Vagina (tissue), 2 donors: ENCODE measurements at places on chromosomes 1 and 21.

DNA sequence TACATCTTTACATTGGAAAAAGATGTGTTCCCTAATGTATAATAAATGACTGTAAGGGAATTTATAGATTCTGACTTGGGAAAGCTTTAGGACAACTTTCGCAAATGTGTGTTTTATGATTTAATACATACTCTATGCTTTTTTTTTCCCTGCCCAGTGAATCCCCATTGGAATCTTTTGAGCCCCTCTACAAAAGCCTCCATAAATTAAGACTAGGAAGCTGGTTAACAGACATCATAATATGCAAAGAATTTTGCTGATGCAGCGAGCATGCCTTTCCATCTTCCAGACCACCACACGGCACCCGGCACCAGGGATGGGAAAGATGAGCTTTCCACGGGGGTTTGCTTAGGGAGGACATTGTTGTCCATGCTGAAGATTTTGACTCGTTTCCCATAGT lies 156.1 kb upstream of the IVNS1ABP start:
- no peak for DNase-seq

- no peak for DNase-seq
These were observed 93.8 kb downstream of the CHD1L start for GRCh38 chr1:147336291-147336690.

GRCh38 chr1:39491146-39491921 lies at the start of gene BMP8A:
BMP8A (plus strand) TSS chr1:39491636; CDS start chr1:39491992, 356 bp downstream.
- no peak for DNase-seq

DNA sequence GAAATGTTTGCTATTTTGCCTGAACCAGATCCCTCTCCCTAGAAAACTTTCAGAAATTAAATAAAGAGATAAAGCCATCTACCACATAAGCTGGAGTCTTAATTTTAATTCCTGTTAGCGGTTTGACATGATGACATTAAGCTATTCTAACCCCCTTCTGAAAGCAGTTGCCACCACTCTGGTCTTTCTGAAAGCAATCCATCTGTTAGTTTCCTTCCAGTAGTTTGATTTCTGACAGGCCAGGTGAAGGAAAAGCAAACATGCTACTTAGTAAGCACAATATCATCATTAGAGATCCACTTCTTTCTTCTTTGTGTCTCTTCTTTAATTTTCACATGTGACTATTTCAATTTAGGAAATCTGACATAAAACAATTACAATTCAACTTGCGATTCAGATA lies 39.9 kb downstream of the RGL1 start:
- no peak for DNase-seq

GRCh38 chr1:25562101-25562927 lies 18.9 kb downstream of the LDLRAP1 start:
- DNase-seq = no peak

DNA sequence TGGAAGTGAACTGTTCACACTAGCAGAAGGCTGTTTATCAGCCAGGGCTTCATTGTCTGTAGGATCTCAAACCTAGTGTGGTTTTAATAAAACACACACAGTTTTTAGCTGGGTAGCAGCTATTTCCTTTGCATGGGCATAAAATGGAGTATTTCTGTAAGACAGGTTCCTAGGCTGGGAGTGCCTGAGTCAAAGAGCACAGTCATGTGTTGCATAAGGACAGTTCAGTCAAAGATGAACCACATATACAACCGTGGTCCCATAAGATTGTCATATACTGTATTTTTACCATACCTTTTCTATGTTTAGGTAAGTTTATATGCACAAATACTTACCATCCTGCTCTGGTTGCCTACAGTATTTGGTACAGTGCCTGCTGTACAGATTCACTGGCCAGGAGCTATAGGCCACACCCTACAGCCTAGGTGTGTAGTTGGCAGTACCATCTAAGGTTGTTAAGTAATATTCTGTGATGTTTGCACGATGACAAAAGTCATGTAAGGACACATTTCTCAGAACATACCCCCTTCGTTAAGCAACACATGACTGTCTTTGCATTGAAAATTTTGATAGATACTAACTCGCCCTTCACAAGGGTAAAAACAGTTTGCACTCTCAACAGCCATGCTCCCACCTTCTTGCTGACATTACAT lies 17.2 kb downstream of the LGALS8 start:
- DNase-seq = no peak

- DNase-seq = no peak
These were observed 386 bp upstream of the TSTD1 start for GRCh38 chr1:161039154-161039545.

- DNase-seq = peak; percentile 96
These were observed at the start of gene HSD11B1 for GRCh38 chr1:209704584-209704983. HSD11B1 (plus strand) TSS chr1:209704846; CDS start chr1:209704943, 97 bp downstream.

GRCh38 chr1:205680073-205680851 lies at the start of gene SLC45A3:
SLC45A3 (minus strand) TSS chr1:205680509; CDS start chr1:205664656, 15,853 bp downstream.
- no peak for DNase-seq

GRCh38 chr1:227298512-227299240 lies 19.6 kb downstream of the CDC42BPA start:
- DNase-seq = no peak

GRCh38 chr1:10178597-10179405 lies 31.6 kb upstream of the KIF1B start:
- no peak for DNase-seq

GRCh38 chr1:204190212-204191211 lies 5.8 kb downstream of the KISS1 start:
- no peak for DNase-seq

DNA sequence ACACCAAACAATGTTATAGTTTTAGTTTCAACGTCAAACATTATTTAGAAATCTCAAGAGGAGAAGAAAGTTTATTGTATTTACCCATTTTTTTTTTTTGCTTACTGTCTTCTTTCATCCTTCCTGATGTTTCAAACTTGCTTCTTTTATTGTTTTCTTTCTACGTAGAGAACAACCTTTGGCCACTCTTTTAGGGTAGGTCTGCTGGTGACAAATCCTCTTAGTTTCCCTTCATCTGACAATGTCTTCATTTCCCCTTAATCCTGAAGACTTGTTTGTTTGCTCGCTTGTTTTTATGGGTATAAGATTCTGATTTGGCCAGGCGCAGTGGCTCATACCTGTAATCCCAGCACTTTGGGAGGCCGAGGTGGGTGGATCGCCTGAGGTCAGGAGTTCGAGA lies 89.1 kb downstream of the RHOU start:
- DNase-seq = no peak

DNA sequence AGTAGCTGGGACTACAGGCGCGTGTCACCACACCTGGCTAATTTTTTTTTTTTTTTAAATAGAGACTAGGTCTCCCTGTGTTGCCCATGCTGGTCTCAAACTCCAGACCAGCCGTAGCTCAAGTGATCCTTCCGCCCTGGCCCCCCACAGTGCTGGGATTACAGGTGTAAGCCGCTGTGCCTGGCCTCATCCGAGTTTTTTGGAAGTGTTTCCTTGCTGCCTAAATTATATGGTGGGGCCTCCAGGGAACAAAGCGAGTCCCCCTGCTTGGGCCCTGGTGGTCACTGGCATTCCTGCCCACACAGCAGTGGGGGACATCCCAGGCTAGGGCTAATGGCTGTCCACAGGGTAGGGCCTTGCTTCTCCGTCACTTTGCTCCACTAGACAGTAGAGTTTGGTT lies 143.8 kb downstream of the PCBP3 start:
- no peak for DNase-seq

- DNase-seq = no peak
These were observed 139.7 kb upstream of the ERRFI1 start for GRCh38 chr1:8165595-8166360.

GRCh38 chr1:244010191-244010590 lies 40.9 kb upstream of the ZBTB18 start:
- no peak for DNase-seq

DNA sequence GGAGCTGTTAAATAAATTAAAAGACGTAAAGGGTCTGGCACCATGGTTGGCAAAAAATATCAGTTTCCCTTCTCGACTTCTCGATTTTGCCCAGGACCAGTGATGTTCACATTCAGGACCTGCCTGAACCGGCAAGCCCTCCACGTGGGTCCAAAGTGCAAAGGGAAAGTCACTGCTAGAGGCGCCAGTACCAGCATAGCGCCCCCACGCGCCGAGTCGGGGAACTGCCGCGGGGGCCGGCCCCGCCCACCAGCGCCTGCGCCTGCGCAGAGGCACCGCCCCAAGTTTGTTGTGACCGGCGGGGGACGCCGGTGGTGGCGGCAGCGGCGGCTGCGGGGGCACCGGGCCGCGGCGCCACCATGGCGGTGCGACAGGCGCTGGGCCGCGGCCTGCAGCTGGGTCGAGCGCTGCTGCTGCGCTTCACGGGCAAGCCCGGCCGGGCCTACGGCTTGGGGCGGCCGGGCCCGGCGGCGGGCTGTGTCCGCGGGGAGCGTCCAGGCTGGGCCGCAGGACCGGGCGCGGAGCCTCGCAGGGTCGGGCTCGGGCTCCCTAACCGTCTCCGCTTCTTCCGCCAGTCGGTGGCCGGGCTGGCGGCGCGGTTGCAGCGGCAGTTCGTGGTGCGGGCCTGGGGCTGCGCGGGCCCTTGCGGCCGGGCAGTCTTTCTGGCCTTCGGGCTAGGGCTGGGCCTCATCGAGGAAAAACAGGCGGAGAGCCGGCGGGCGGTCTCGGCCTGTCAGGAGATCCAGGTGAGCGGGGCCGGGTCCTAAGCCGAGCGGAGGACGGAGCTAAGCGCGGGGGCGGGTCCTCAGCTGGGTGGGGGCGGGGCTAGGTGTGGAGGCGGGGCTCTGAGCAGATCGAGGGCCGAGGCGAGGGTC lies at the start of gene PINK1:
TSS of gene PINK1 (plus strand) at position 269 of the 875 bp plus-strand sequence. CDS start at position 360, 91 bp downstream.
- no peak for DNase-seq

GRCh38 chr1:235917267-235917811 lies 50.6 kb upstream of the LYST start:
- DNase-seq = peak; percentile 99

- DNase-seq = no peak
These were observed 7.6 kb downstream of the DFFB start for GRCh38 chr1:3864884-3865283.

GRCh38 chr21:30437010-30437565 lies 3.0 kb upstream of the KRTAP15-1 start:
- DNase-seq = no peak

DNA sequence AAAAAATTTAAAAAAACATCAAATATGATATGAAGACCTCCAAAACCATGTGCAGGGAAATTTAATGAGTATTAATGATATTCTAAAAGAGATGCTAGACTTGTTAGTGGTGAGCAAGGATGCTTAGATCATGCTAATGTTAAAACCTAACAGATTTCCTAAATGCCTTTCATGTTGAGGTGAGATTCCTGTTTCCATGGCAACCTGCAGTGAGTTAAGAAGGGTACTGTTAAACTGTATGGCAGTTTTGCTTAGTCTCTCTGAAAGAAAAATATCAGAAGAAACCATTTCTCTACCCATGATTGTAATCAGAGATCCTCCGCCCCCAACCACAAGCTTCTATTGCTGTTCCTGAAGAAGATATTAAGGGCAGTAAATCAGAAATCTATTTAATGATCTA lies 321.6 kb upstream of the LRRC7 start:
- no peak for DNase-seq

DNA sequence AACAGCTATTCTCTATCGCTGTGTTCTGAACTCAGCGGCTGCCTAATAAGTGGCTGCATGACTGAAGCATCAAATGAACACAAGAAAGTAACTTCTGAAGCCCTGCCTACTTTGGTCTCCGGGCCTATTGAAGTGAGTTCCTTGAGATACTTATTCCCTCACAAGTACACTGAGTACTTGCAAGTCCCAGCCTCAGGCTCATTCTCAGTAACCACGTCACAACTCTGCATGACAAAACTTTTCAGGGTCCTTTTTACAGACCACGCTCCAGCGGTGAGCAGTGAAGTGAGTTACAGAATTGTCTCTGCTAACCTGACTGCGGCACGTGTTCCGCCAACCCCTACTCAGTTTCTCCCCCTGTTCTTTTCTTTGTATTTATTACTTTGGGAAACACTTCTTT lies 1342.7 kb upstream of the ADGRL4 start:
- DNase-seq = no peak

- no peak for DNase-seq
These were observed 298.0 kb downstream of the KCTD3 start for GRCh38 chr1:215865060-215865459.

- no peak for DNase-seq
These were observed 17.1 kb upstream of the ETV3L start for GRCh38 chr1:157116737-157117103.

- no peak for DNase-seq
These were observed 157.7 kb downstream of the TRIM33 start for GRCh38 chr1:114353262-114353661.

- no peak for DNase-seq
These were observed 1.2 kb upstream of the FHAD1 start for GRCh38 chr1:15245593-15246360.

- no peak for DNase-seq
These were observed 88.3 kb upstream of the SGIP1 start for GRCh38 chr1:66445492-66446181.

GRCh38 chr1:78843546-78843945 lies 163.0 kb downstream of the ADGRL4 start:
- no peak for DNase-seq

- no peak for DNase-seq
These were observed 44.2 kb upstream of the IRF2BP2 start for GRCh38 chr1:234654002-234654733.
